K562 (cell line): ENCODE measurements at places on chromosomes 16 and 17.

GRCh38 chr17:7313088-7313889, 1.9 kb downstream of the GPS2 start:
- peak; percentile 51 for DNase-seq

GRCh38 chr16:66961065-66961744, at the start of gene CES3:
TSS of gene CES3 (plus strand) at chr16:66961266. CDS start at chr16:66961308, 42 bp downstream.
- DNase-seq, result peak; percentile 81

DNA sequence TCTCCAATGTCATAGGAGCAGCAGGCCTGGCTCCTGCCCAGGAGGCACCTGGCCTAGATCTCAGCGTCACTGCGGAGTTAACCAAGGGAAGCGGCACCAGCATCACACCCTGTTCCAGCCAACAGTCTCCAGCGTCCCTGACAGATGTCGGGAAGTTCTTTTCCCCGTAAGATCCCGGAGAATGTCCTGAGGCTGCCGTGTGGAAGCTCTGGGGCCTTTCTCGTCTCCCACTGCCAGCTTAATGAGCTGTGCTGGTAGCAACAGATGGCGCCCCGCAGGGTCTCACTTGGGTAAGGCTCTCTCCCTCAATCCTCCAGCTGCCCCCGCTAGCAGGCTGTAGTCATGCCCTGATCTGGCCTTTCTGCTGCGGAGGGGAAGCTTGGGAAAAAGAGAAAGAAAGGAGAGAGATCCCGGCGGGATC, 57.5 kb downstream of the MARCHF10 start:
- no peak for DNase-seq

DNA sequence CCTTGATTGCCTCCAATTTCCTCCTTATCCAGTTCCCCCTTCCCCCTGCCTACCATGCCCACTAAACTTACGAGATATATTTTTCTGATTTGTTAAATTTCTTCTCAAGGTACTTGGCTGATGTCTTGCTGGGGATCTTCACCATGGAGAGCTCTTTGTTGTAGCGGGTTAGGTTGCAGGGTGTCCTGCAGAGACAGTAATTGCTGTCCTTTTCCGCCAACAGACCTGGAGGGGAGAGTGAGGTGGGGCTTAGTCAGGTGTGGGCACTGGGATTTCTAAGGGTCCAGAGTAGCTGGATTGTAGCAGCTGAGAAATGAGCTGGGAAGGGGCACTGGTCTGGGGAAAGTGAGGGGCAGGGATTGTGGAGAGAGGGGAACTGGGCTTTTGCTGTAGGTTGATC, 32.1 kb downstream of the SPACA3 start:
- no peak for DNase-seq

- DNase-seq, result no peak
Measured at GRCh38 chr17:71530248-71530647, 590.6 kb upstream of the SOX9 start.

DNA sequence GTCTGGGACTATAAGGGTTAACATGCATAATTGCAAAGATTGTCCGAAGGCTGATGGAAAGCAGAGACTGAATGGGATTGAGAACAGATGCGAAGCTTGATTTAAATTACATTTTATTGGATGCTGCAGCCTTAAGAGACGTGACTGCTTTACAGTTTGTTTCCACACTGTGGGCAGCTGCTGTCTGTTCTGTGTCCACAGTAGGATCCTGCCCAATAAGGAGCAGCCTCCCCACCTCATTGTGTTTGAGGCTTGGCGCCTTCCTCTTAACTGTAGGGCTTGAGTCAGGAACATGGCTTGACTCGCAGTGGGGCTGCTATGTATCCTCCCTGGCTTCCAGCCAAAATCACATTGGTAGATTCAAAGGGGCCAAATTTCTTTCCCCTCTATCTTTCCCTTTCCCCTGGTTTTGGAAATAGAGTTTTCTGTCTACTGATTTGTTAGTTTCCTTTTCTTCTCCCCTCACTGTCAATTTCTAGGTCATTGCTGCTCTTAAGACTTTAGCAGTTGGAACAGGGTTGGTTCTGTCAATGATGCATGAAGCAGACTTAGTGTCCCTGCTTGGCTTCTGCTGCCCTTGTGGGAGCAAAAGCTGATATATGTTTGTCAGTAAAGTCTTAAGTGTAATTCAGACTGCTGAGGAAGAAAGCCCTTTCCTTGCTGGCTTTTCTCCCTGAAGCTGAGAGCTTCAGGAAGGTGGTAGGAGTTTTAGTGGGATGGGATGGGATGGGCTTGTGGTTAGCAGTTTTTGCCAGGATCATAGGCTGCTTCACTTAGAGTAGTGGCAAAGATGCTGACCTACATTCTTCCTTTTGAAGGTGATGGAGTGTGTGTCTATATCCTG, 5.0 kb upstream of the RARA start:
- no peak for DNase-seq

- no peak for DNase-seq
Measured at GRCh38 chr16:78990309-78990701, 610.2 kb downstream of the MAF start.

- no peak for DNase-seq
Measured at GRCh38 chr17:69477204-69477902, 62.9 kb downstream of the MAP2K6 start.

- DNase-seq, result no peak
Measured at GRCh38 chr16:25509456-25509855, 182.3 kb upstream of the HS3ST4 start.

- no peak for DNase-seq
Measured at GRCh38 chr17:75773808-75774470, 8.9 kb upstream of the GALK1 start.

DNA sequence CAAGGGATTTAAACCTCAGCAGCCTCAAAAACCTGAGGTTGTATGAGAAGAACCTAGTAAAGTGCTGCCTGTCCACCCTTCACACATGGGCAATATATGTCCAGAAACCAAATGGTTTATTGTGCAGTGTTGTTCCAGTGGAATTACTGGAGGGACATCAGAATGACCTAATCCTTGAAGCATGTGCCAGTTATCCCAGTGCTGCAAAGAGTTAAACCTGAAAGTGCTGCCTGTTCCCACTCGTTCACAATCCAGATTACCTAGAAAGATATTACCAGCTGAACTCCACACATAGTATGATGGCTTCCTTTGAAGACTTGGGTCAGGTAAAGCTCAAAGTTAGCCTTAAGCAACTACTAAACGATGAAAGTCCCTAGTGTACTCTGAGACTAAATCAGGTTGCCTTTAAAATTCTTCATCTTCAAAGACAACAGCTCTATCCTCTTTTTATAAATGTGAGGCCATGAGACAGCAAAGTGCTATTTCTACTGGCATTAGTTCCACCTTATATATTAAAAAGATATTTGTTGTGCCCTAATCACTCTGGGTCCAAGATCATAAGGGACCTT, 133.1 kb downstream of the SNX11 start:
- DNase-seq, result peak; percentile 46

- no peak for DNase-seq
Measured at GRCh38 chr17:8518326-8518725, 82.6 kb downstream of the NDEL1 start.

GRCh38 chr17:40197550-40197949, 20.3 kb downstream of the RAPGEFL1 start:
- DNase-seq, result no peak

DNA sequence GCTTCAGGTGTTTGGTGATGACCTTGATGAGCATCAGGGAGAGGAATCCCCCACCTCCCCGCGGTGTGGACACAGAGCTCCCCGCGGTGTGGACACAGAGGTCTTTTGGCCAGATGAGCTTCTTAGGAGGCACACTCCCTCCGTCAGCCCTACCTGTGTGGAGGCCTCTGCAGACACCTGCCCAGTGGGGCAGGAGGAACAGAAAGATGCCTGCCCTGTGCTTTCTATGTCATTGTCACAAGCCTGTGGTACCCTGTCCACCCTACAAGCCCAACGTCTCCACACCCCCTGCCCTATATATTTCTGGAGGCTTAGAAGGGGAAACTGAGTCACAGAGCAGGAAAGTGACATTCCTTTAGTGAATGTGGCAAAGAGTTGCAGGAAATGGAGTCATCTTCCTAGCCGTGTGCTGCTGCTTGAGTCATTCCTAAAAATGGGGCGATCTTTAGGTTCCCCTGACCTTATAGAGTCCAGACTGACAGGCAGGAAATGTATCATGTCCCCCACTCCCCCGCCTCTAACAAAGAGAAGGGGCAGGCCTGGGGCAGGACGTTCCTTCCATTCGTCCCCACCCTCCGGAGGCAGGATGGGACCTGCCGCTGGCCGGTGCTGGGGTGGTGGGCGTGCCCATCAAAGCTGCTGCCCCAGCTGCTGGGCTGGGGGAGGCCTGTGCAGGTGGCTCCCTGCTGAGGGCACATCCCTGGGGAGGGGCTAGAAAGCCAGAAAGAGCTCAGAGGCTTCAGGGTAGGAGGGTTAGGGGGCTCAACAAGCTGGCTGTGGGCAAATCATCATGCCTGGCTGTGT, 1.0 kb upstream of the C16orf74 start:
- no peak for DNase-seq

DNA sequence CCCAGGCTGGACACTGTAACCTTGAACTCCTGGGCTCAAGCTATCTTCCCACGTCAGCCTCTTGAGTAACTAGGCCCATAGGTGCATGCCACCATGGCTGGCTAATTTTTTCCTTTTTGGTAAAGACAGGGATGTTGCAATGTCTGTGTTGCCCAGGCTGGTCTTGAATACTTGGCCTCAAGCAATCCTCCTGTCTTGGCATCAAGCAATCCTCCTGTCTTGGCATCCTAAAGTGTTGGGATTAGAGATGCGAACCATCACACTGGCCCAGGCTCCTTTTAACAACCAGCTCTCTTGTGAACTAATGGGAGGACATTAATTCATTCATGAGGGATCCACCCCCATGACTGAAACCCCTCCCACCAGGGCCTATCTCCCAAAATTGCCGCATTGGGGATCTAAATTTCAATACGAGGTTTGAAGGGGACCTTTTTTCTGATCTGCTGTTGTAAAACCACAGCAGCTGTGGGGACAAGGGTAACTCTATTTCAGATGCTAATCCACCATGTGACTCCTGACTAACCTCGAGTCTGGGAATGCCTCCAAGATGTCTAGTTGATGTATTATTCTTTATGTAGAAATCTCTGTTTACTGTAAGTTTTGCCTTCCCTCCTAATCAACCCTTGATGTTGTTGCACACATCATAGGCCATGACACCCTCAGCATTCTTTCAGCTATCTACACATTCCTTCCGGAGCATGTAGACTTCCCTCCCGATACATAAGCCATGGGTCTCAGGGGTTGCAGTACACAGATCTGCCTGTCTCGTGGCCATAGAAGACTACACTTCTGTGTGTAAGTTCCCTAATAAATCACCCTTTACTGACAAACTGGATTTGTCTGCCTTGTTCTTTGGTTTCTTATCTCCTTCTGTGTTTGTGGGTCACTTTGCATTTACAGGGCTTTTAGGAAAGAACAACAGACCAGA, 37.6 kb downstream of the RNF112 start:
- no peak for DNase-seq

DNA sequence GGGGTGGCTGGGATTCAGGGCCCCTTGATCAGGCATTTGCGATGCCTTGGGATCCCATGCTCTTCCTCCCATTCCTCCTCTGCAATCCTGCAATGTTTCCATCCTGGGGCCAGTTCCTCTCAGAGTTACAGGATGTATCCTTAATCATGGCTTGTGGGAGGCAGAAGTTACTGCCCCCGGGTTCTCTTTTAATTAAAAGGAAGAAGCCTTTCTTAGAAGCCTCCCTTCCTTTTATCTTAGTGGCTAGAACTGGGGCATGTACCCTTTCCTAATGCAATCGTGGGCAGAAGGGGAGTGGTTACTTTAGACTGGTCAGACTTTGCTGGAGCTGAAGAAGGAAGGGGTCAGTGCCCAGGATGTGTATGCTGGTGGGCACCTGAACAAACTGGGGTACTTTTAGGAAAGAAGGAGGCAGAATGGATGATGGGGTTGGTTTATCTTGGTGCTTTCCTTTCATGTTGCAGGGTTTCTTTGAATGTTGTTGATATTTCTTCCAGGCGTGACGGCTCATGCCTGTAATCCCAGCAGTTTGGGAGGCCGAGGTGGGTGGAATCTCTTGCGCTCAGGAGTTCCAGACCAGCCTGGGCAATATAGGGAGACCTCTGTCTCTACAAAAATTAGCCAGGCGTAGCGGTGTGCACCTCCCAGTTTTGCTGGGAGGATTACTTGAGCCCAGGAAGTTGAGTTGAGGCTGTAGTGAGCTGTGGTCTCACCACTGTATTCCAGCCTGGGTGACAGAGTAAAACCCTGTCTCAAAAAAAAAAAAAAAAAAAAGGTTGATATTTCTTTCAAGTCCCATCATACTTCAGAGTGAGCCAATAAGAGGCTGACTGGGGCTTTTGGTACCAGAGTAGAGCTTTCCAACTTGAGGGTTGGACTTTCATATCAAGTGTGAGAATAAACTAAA, 13.2 kb upstream of the SPN start:
- DNase-seq, result no peak

GRCh38 chr16:30122604-30123160, 338 bp downstream of the MAPK3 start:
- peak; percentile 77 for DNase-seq

DNA sequence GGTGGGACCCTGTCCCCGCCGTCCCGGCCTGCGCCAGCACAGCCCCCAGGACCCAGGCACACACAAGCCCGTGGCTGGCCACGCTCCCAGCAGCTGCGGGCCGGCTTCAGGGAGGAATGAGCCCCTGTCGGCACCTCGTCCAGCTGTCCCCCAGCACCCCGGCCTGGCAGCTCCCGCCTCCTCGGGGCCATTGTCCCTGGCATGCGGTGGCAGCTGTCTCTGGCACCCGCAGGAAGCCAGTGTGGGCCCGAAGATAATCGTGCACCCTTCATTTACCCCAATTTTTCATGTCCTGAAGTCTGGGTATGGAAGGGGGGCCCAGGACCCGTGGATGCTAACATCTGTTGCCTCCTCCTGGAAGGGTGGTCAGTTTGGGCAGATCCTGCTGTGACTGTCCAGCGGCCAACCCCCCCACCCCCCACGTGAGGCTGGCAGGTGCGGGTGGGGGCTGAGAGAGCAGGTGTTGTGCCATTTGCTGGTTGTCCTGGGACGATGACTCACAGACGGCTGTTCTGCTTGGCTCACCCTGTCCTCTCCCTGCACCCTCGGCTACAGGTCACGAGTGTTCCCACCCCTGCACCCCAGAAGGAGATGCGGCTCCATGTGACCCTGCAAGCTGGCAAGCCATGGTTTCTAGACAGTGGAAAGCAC, 4.0 kb upstream of the LMF1 start:
- no peak for DNase-seq

DNA sequence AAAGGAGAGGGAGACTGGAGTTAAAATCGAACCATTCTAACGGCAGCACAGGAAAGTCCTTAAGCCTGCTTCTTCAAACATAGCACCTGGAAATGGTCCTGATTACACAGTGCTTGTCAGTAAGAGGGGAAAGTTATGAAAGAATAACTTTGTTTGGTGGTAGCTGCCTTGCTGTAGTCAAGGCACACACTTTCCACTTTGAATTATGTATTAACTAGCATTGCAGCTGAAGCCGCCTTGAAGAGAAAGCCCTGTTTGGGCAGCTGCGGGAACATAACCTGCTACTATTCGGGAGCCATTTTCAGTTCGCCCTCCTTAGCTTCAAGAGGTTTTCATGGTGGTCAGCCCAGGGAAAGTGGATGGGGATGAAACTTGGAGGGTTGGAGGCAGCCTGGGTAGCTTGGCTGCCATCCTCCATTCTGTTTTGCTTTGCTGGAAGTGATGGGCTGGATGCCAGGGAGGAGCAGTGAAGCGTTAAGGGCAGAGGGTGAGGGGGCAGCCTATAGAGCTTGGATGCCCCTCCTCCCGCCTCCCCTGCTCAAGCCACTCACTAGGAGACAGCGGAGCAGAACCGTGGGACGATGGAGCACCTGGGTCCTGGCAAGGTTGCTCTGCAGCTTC, 5.3 kb upstream of the HAS3 start:
- DNase-seq, result no peak
